ENCODE measurements at places on chromosomes 5 and 9.
A peak's percentile ranks its signal among the peaks of the same experiment; 100 is the strongest.

DNA sequence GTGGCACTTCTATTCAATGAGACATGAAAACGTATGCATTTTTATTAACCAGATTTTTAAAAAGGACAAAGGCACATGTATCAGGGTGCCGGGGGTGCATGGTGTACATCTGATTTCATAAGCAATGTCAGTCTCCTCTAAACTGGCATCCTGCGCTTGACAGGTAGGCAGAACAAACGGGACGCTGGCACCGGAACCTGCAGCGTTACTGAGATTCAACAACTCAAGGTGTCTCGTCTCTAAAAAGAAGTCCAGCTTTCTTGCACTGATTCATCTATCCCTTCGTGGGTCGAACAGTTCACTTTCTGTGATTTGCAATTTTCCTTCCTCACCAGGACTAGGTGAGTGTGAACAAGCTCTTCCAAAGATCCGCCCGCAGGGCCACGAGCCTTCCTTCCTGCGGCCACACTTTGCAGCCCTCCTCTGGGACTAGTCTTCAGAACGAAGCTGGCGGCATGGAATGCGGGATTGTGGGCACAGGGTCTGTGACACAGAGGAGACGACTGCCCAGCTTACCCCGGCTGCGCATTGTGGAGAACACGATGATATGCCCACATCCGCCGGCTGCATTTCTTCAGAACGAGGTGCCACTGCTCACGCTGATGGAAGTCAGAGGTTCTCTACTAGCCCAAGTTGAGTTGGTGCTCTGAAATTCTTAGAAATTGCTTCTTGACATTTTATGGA is 7.2 kb downstream of the SLC6A3 start:
- no peak for DNase-seq

GRCh38 chr5:149656576-149657182 is 73.4 kb upstream of the PPARGC1B start:
- no peak for DNase-seq

- peak; percentile 12 for DNase-seq
These were observed 545.2 kb downstream of the CSNK1G3 start for GRCh38 chr5:124056991-124057723.

DNA sequence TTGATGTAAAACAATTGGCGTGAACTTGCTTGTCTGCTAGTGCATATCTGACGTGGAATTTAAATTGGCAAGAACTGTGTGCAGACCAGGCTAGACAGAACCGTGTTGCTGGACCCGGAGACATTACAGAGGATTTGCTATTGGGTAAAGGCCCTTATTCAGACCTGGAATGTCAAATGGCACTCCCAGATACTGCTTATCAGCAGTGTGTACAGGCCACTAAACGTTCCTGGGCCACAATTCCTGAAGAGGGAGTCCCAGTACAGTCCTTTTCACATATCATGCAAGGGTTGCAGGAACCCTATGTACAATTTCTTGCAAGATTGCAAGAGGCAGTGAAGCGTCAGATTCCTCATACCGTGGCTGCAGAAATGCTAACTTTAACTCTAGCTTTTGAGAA is 13.5 kb upstream of the MCCC2 start:
- no peak for DNase-seq

DNA sequence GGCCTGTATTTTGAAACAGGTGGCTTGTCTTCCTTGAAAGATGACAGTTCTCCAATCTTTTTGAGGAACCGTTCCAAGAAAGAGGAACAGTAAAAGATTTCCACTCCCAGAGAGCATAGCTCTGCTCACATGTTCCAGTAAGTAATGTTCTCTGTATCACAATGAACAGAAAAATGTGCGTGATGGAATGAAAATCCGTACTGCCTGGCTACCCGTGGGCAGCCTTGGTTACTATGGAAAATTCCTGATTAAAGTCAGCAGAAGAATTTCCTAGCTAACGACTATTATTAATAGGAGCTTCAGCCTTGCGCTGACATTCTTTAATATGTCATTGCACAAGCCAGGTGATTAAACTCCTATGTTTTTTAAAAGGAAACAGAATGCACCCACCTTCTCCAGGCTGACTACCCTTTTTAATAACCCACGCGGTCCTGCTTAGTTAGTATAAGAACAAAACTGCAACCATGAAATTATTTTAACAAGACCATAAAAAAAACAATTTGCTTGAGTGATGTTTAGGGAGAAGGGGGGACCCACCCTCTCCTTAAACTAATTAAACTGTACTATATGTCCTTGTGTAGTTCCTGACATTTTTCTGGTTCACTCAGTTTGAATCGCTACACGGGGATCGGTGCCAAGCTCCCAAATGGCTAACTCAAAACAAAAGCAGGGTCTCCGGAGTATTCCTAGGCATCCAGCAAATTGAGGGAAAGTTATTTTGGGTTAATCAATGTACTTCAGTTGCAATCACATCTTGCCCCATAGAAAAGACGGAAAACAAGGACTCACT is 54.8 kb upstream of the CPEB4 start:
- DNase-seq: no peak

GRCh38 chr5:169767938-169768337 is 130.9 kb downstream of the DOCK2 start:
- no peak for DNase-seq

DNA sequence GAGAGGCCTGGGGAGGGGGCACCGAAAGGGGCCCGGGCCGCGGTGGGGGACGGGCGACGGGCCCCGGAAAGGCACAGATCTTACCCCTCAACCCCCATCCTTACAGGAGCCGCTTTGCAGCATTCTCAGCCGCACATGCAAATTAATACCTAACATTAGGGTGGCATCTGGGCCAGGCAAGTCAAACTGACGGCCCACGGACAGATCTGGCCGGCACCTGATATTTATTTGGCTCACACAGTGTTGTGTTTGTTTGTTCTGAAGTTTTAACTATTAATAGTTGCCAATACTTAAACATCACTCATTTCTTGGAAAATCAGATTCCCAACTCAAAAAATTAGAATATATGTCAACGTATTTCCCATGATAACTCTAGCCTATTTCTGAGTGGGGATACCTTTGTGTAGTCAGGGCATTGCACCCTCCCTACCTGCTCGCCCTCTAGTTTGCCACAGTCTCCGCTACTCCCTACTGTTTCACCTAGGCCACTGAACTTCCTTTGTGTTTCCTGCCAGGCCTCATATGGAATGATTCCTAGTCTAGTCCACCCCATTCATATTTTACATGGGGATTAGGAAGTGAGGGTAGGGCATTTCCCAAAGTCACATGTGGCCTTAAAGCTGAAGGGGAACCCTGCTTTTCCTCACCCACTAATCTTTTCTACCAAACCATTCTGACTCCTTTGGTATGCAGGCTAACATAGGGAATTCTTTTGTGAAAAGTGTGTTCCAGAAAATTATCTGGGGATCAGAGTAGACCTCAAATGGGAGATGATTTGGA is 71.9 kb upstream of the LARP1 start:
- no peak for DNase-seq

DNA sequence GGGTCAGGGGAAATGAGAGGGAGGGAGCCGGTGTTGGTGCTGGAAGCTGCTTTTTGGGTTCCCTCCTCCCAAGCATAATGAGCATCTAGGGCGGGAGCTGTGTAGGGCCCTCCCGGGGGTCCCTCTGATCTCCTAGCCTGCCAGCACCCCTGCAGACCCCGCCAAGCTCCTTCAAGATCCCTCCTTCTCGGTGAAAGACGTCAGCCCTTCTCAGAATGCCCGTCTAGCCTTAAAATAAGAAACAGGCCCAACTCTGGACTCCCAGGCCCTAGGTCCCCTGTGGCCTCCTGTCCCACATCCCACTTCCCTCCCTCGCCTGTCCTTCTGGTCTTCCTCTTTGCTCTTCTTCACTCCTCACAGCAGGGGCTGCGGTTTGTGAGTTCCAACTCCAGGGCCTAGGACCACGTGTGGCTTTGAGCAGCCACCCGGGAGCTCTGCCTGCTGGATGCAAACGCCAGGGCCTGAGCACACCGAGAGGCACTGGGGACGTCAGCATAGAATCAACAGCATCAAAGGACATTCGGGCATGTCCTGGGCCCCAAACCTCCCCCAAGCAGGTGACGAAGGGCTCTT is 8.8 kb upstream of the SCGB3A1 start:
- no peak for DNase-seq

DNA sequence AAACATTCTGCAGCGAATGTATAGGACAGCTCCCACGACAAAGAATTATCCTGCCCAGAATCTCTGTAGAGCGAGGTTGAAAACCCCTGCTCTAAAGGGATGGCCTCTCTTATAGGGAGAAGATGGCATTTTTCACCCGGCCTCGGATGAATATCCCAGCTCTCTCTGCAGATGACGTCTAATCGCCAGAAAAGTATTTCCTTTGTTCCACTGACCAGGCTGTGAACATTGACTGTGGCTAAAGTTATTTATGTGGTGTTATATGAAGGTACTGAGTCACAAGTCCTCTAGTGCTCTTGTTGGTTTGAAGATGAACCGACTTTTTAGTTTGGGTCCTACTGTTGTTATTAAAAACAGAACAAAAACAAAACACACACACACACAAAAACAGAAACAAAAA is 17.4 kb upstream of the RARS1 start:
- no peak for DNase-seq

DNA sequence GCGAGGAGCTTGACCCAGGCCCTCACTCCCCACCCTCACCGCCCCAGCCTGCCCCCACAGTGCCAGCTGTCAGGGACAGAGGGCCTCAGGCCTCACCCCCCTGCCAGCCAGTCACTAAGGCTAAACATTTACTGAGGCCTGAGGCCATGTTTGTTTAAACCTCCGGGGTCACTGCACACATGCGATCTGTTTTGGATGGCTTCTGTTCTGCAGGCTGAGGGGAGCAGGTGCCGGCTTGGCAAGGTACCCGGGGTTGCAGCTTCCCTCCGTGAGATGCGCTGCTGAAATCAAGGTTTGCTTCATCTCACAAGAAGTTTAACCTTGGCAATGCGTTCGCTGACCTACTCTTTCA is 103.3 kb upstream of the BOD1 start:
- DNase-seq: no peak

DNA sequence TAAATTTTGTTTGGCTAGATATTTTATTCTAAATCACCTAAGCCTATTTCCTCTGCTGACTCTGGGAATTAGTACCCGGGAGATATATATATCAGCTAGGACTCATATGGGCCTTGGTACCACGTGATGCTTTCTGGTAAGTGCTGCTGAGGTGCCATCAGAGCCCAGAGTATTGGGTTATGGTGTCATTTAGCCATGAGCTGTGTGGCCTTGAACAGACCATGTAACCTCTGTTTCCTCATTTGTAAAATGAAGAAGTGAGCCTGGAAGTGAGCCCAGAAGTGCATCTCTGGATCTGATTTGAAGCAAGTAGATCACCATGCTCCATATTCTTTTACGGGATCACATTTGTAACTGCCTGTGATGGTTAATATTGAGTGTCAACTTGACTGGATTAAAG is 126.1 kb downstream of the GPBP1 start:
- DNase-seq: no peak

DNA sequence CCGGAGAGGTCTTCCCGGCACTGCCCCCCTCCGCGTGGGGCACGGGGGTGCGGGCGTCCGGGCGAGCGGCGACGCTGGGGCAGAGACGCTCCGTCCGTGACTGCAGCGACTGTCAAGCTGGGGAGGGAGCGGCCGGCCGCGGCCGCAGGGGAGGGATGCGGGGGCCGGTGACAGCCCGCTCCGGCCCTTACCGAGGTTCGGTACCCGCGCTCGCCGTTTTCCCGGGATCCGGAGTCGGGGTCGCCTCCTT is 400 bp downstream of the KDM4C start:
- DNase-seq: no peak

DNA sequence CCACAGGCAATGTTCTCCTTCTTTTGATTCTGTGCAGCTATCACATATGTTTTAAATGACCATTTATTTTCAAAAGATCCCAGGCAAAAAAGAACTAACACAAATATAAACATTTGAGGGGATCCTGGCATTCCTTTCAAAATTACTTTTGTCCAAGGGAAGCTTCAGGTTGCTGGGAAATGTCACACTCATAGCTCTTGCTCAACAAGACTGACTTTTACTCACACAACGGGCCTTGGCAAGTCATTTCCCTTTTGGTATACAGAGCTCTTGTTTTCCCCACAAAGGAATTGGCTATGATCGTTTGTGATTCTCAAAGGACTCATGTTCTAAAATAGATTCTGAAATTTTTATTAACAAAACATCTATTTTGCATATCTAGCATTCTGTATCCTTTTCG is 4.5 kb upstream of the PALM2AKAP2 start:
- DNase-seq: no peak

DNA sequence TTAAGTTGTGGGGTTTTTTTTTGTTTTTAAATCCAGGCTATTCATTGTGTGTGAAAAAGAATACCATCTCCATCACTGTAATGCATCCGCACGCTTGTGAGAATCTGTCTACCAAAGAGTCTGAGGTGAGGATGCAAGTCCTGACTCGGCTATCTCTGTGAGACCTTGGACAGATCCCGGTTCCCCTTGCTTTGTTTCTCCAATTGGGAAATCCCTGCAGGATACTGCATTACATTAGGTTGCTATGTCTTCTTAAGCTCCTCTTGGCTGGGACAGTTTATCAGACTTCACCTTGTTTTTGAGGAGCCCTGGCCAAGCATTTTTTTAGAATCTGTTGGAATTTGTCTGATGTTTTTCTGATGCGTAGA is 46.8 kb downstream of the GALNT10 start:
- no peak for DNase-seq

GRCh38 chr9:38380872-38381534 is 11.5 kb upstream of the ALDH1B1 start:
- no peak for DNase-seq

- DNase-seq: no peak
These were observed 138.2 kb downstream of the FGF1 start for GRCh38 chr5:142547445-142548380.

DNA sequence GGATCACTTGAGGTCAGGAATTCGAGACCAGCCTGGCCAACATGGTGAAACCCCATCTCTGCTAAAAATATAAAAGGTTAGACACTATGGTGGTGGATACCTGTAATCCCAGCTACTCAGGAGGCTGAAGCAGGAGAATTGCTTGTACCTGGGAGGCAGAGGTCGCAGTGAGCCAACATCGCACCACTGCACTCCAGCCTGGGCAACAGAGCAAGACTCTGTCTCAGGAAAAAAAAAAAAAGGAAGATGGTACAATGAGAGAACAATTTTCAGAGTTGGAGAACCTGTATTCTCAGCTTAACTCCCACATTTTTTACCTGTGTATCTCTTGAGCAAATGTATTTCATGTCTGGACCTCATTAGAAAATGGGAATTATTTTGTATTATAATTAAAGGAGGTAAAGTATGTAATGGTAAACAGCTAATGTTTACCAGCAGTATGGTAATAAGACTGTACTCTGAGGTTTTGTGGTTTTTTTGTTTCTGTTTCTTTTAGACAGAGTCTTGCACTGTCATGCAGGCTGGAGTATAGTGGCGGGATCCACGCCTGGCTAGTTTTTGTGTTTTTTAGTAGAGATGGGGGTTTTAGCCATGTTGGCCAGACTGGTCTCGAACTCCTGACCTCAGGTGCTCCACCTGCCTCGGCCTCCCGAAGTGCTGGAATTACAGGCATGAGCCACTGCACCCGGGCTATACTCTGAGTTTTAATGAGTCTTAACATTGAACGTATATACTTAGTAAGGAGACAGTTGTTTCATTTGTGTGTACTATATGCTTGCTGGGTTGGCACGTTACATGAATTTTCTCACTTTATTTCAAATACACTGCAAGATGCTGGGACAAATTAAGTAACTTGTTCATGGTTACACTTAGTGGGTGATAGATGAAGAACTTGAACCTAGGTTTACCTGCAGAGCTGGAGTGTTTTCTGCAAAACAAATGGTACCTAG is 16.2 kb downstream of the UHRF2 start:
- no peak for DNase-seq
